Aorta (tissue), 5 donors: ENCODE measurements at places on chromosomes 7 and 10.
A peak's percentile ranks its signal among the peaks of the same experiment; 100 is the strongest.

DNA sequence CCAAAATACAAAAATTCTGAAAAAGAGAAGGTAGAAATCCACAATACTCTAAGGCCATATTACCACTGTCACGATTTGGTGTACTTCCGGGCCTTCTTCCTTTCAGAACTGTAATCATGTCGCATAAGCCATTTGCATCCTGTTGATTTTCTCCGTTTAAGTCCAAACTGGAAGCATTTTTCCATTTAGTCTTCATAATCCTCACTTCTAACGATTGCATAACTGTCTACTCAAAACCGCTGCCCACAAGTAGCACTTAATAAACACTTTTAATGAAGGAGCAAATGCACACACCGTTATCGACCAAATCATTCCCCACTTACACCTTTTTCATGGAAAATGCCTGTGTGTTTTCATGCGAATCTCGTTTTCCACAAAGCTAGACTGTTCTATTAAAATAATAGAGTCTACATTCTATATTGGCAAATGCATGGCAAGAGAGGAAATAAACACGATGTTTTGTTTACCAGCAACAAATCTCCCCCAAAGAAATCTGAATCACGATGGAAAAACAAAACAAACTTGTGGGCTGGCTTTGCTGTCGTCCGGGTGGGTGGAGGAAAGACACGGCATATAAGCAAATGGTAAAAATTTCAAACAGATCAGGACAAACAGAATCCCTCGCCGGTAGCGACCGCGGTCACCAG lies 1.0 kb downstream of the ATE1 start:
- no peaks in the 10 kb centered on the region for H3K27me3 ChIP-seq
- H3K4me3 ChIP-seq, result peak overlapping the region; percentile 90
- H3K36me3 ChIP-seq, result no peaks in the 10 kb centered on the region
- no peak overlapping the region for H3K27ac ChIP-seq
- no peak for DNase-seq

GRCh38 chr7:28348636-28349035 lies 63.7 kb upstream of the CREB5 start:
- H3K4me1 ChIP-seq, result no peaks in the 10 kb centered on the region
- H3K27me3 ChIP-seq, result no peaks in the 10 kb centered on the region
- no peak for DNase-seq
- no peak overlapping the region for H3K4me3 ChIP-seq
- H3K36me3 ChIP-seq, result no peaks in the 10 kb centered on the region

DNA sequence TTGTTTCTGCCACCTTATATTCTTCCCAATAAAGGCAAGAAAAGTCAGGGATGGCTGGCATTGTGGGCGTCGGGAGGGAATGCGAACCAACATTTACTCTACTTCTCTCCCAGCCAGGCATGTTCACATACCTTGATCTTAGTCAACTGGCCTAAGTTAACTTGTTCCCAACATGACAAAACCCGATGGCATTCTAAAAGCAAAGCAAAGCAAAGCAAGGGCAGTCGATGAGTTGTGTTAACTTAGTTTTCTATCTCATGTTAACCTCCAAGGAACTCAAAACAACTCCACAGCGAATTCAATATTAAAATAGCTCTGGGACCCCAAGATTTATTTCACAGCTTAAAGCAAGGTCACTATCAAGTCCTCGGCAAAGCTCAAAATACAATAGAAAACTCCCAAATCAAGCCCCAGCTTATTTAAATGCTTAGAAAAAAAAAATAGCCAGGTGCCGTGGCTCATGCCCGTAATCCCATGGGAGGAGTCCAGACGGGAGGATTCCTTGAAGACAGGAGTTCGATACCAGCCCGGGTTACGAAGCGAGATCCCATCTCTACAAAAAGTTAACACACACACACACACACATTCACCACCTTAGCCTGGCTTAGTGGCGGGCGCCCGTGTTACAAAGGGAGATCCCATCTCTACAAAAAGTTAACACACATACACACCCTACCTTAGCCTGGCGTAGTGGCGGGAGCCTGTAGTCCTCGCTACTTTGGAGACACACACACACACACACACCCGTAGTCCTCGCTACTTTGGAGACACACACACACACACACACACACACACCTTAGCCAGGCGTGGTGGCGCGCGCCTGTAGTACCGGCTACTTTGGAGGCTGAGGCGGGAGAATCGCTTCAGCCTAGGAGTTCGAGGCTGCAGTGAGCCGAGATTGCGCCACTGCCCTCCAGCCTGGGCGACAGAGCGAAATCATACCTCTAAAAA lies 901 bp upstream of the CCNY start:
- H3K4me1 ChIP-seq, result peaks cover 16% of the 10 kb centered on the region
- H3K27ac ChIP-seq, result peak overlapping the region; percentile 30
- no peaks in the 10 kb centered on the region for H3K36me3 ChIP-seq
- no peak for DNase-seq
- H3K27me3 ChIP-seq, result no peaks in the 10 kb centered on the region
- H3K4me3 ChIP-seq, result peak overlapping the region; percentile 100

GRCh38 chr10:99872367-99873162 lies 90.1 kb downstream of the ABCC2 start:
- DNase-seq, result no peak
- H3K4me3 ChIP-seq, result no peak overlapping the region
- no peaks in the 10 kb centered on the region for H3K27me3 ChIP-seq
- H3K4me1 ChIP-seq, result no peaks in the 10 kb centered on the region
- H3K36me3 ChIP-seq, result peaks cover 5% of the 10 kb centered on the region
- H3K27ac ChIP-seq, result no peak overlapping the region

- DNase-seq, result no peak
- no peaks in the 10 kb centered on the region for H3K27me3 ChIP-seq
- no peaks in the 10 kb centered on the region for H3K36me3 ChIP-seq
- H3K27ac ChIP-seq, result no peak overlapping the region
- H3K4me1 ChIP-seq, result no peaks in the 10 kb centered on the region
- no peak overlapping the region for H3K4me3 ChIP-seq
Observed at GRCh38 chr10:97196223-97197029, 10.7 kb upstream of the SLIT1 start.

DNA sequence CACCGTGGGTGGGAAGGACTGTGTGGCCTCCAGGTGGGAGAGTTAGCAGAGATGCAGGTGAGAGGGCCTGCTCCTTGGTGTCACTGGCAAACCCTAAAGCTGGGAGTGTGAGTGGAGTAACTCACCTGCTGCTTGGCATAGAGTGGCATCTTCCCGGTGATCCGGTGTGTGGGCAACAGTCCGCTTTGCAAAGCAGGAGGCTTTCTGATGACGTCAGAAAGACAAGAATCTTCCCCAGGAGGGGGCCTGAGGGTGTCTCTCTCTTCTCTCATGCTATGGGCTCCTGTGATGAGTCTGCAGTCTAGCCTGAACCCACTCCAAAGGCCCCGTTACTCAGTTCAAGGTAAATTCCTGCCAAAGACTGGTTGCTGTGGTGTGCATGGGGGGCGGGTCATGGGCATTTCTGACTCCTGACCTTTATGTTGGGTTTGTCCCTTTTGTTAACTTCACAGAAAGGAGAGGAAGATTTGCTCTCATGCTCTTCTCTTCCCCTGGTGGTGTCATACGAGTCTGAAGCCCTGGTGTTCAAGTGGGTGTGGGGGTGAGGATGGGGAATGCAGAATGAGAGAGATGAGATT lies 187.9 kb downstream of the GATA3 start:
- no peaks in the 10 kb centered on the region for H3K4me1 ChIP-seq
- no peaks in the 10 kb centered on the region for H3K36me3 ChIP-seq
- H3K27ac ChIP-seq, result no peak overlapping the region
- no peak for DNase-seq
- no peak overlapping the region for H3K4me3 ChIP-seq

- no peaks in the 10 kb centered on the region for H3K27me3 ChIP-seq
- DNase-seq, result peak; percentile 90
Observed at GRCh38 chr10:78657163-78657861, 411.5 kb upstream of the ZMIZ1 start.

DNA sequence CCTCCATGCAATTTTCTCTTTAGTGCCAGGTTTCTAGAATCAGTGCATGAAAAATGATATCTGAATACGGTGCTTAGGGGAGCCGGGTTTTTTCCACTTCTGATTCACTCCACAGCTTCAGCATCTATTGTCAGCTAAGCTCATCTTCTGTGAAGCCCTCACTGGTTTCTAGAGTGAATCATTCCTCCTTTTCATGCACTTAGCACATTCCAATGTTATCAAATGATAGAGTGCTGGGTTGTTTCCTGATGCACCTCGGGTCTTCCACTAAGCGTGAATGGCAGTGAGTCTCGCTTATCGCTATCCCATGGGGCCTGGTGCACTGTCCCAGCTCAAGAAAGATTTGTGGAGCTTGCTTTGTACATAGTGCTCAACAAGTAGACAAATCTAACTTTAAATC lies 170.9 kb upstream of the RHEB start:
- no peaks in the 10 kb centered on the region for H3K4me1 ChIP-seq
- no peaks in the 10 kb centered on the region for H3K27me3 ChIP-seq
- H3K27ac ChIP-seq, result no peak overlapping the region
- H3K4me3 ChIP-seq, result no peak overlapping the region

- H3K4me1 ChIP-seq, result peaks cover 4% of the 10 kb centered on the region
- no peaks in the 10 kb centered on the region for H3K36me3 ChIP-seq
- no peak for DNase-seq
- no peaks in the 10 kb centered on the region for H3K27me3 ChIP-seq
- H3K4me3 ChIP-seq, result no peak overlapping the region
Observed at GRCh38 chr10:33193701-33194521, 140.6 kb downstream of the NRP1 start.

DNA sequence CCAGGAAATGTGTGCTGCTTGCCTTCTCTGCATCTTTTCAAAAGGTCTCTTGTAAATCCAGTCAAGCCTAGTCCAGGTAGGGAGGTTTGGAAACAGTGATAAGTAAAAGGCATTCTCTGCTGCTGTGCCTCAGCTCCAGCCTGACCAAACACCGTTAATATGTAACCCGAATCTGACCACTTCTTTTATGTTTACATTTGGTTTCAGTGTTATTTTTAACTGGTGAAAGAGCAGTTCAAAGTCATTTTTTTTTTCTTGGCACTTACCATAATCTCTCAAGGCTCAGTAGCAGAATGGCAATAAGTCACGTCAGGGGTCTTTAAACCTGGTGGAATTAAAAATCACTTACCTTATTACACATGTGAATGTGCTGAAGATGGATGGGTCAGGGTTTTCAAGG lies 216.8 kb downstream of the PTEN start:
- H3K27me3 ChIP-seq, result no peaks in the 10 kb centered on the region
- H3K4me1 ChIP-seq, result peaks cover 9% of the 10 kb centered on the region
- no peak for DNase-seq
- no peak overlapping the region for H3K4me3 ChIP-seq

DNA sequence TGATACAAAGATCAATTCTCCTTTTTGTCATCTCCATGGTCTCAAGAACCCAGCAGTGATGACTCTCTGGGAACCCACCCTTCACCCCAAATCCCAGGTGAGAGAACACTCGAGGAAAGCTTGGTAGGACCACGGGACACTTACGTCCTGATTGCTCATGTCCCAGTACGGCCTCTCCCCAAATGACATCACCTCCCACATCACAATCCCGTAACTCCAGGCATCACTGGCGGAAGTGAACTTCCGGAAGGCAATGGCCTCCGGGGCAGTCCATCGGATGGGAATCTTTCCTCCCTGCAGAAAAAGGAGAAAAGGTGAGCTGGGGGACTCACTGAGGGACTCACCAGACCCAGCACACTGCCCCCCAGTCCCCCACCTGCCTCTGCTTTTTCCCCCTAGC lies 21.0 kb downstream of the EPHB4 start:
- DNase-seq, result no peak
- no peaks in the 10 kb centered on the region for H3K27me3 ChIP-seq
- H3K27ac ChIP-seq, result no peak overlapping the region
- H3K4me1 ChIP-seq, result no peaks in the 10 kb centered on the region
- no peak overlapping the region for H3K4me3 ChIP-seq
- no peaks in the 10 kb centered on the region for H3K36me3 ChIP-seq

DNA sequence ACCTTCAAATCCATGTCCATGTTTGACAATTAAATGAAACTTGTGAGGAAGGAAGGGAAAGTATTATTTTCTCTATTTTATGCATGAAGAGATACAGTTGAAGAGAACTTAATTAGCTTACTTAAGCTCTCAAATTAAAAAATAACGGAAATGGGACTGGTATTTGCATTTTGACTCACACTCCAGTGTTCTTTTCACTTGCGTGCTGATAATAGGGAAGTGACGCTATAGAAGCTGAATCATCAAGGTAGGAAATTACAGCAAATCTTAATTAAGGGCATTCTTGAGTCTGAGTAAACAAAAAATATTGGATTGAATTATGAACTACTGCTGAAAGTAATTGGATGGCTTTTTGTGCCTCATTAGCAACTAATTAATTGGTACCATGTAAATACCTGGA lies 44.0 kb upstream of the NPVF start:
- H3K27ac ChIP-seq, result no peak overlapping the region
- no peak for DNase-seq
- no peaks in the 10 kb centered on the region for H3K27me3 ChIP-seq
- H3K36me3 ChIP-seq, result no peaks in the 10 kb centered on the region

- no peaks in the 10 kb centered on the region for H3K27me3 ChIP-seq
- H3K4me1 ChIP-seq, result no peaks in the 10 kb centered on the region
- H3K27ac ChIP-seq, result no peak overlapping the region
- no peak overlapping the region for H3K4me3 ChIP-seq
- no peaks in the 10 kb centered on the region for H3K36me3 ChIP-seq
- no peak for DNase-seq
Observed at GRCh38 chr7:134448356-134449229, 10.3 kb downstream of the AKR1B1 start.

DNA sequence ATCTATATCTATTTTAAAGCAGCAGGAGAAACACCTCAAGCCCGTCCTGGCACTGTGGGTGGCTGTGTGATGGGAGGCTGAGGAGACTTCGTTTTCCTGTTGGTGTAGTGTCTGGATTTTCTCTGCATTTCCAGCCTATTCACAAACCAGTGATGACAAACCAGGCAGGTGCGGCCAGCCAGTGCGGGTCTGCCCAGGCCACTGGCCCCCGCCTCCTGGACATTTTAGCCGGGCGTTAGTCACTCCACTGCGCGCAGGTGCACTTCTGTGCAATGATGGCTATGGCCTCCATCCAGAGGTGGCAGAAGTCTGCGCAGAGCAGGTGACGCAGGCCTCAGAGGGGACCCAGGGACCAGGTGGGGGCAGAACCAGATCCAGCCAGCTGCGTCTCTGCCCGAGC lies 64.9 kb upstream of the PITRM1 start:
- H3K4me1 ChIP-seq, result no peaks in the 10 kb centered on the region
- H3K27me3 ChIP-seq, result no peaks in the 10 kb centered on the region
- no peak overlapping the region for H3K27ac ChIP-seq
- no peak overlapping the region for H3K4me3 ChIP-seq
- no peak for DNase-seq

GRCh38 chr7:5452937-5453540 lies 29.4 kb upstream of the TNRC18 start:
- no peaks in the 10 kb centered on the region for H3K4me1 ChIP-seq
- H3K27me3 ChIP-seq, result no peaks in the 10 kb centered on the region
- no peak for DNase-seq
- no peak overlapping the region for H3K4me3 ChIP-seq

- DNase-seq, result no peak
- H3K4me3 ChIP-seq, result no peak overlapping the region
- no peaks in the 10 kb centered on the region for H3K36me3 ChIP-seq
- H3K27ac ChIP-seq, result no peak overlapping the region
- no peaks in the 10 kb centered on the region for H3K27me3 ChIP-seq
Observed at GRCh38 chr10:6068006-6068405, 5.8 kb upstream of the IL2RA start.

- DNase-seq, result peak; percentile 75
- peaks cover 4% of the 10 kb centered on the region for H3K4me1 ChIP-seq
- no peaks in the 10 kb centered on the region for H3K27me3 ChIP-seq
- H3K36me3 ChIP-seq, result no peaks in the 10 kb centered on the region
- H3K4me3 ChIP-seq, result peak overlapping the region; percentile 88
Observed at GRCh38 chr10:3068201-3068967, 1.0 kb downstream of the PFKP start.

- no peak overlapping the region for H3K27ac ChIP-seq
- H3K27me3 ChIP-seq, result no peaks in the 10 kb centered on the region
- peaks cover 3% of the 10 kb centered on the region for H3K4me1 ChIP-seq
- H3K36me3 ChIP-seq, result peaks cover 3% of the 10 kb centered on the region
Observed at GRCh38 chr7:134004829-134005505, 122.2 kb upstream of the LRGUK start.
